ENCODE measurements at places on chromosomes 5 and 9.

- DNase-seq: peak; percentile 54
Observed at GRCh38 chr9:127004946-127005769, 90.6 kb downstream of the RALGPS1 start.

DNA sequence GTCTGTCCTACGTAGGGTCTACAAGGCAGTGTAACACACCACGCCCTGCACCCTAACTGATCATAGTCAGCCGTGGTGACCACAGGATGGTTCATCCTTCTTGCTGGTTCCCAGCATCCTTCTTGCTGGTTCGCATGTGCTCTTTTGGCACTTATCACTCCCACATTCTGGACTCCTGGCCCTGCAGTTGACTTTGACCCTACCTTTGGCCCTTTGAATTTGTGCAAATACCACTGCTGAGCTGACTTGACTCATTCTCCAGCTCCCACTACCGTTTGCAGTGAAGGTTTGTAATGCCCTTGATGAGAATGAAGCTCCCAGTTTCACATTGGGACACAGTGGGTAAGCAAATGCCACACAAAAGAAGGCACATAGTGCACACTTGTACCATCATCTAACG is 33.8 kb downstream of the PALM2AKAP2 start:
- DNase-seq: no peak

GRCh38 chr5:148960070-148960769 is 102.6 kb downstream of the SH3TC2 start:
- no peak for DNase-seq

GRCh38 chr5:32369542-32370155 is 56.9 kb upstream of the MTMR12 start:
- no peak for DNase-seq

- DNase-seq: no peak
Observed at GRCh38 chr5:142966121-142966420, 195.9 kb downstream of the ARHGAP26 start.

GRCh38 chr5:14895301-14895700 is 23.7 kb upstream of the ANKH start:
- no peak for DNase-seq

GRCh38 chr5:137010226-137010625 is 488.9 kb downstream of the SPOCK1 start:
- no peak for DNase-seq

- no peak for DNase-seq
Observed at GRCh38 chr5:7714697-7715096, 136.2 kb downstream of the CFAP90 start.

DNA sequence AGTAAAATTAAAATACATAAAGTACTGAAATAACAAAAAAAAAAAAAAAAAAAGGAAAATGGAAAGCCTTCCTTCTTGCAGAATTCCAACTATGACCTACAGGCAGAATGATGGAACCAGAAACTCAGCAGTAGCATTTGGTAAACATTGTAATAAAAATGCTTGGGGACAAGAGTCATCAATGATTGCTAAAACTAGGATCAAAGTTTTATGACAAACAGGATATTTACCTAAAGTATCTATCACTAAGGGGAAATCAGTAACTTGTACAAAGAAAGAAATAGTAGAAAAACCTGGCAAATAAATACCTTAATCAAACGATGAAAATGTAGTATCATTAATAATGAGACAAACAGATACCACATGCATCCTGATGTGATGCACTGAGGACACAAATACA is 17.5 kb downstream of the ERMP1 start:
- DNase-seq: no peak

DNA sequence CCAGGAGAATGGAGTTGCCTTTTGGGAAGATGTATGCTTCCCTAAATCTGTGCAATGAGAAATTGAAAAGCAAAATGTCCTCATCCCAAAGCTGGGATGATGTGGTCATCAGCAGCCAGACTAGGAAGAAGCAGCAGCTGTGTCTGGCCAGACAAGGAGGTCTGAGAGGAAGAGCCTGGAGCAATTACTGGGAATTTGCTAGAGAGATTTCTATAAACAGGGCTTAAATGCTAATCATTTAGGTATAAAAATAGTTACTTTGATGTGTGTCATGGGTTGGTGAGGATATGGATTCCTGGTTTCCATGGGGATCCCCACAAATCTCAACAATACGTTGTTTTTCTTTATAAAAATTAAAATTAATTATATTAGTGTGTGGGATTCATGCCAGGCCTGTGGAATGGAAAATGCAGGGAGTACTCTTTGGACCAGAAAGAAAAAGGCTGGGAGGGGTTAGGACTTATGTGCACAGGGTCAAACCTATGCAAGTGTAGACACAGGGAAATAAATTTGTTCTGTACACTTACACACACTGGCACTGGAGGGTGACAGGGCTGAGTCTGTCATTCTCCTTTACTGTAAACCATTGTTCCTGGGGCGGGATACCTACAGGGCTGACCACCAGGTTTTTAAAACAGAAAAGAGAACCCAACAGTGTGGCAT is 58.7 kb upstream of the TRPC7 start:
- DNase-seq: no peak

GRCh38 chr5:98772415-98773213 is 849 bp upstream of the RGMB start:
- DNase-seq: peak; percentile 82

DNA sequence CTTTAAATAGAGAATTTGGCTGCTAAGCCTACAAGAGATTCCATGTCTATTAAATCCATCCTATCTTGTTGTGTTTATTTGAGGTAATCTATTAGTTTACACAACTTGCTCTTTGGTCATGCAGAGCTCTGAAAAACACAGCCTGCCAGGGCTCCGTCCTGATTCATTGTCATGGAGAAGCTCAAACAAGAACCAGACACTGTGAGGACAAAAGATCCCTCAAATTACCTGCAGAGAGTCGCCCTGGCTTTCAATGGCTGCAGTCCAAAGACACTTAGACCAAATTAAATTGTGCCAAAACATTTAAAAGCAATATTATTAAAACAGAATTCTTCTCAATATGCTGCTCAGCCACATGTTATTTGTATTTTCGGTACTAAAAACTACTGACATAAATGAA is 60.1 kb downstream of the CDH18 start:
- DNase-seq: no peak

- DNase-seq: peak; percentile 58
Observed at GRCh38 chr9:125380406-125380805, 118.8 kb downstream of the GAPVD1 start.

DNA sequence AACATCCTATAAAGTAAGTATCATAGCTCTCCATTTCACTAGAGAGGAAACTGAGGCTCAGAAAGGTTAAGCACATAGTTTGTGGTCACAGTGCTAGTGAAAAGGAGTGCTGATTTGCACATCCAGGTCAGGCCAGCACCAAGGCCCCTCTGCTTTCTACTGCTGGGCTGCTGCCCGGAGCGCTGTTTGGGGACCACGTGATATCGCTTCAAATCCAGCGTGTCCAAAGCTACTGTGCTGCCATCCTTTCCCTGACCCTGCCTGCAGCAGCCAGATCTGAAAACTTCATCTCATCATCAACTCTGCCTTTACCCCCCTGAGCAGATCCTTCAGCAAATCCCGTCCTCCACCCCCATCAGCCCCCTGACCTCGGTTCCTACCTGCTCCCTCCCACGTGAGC is 40.7 kb upstream of the AKNA start:
- DNase-seq: no peak

DNA sequence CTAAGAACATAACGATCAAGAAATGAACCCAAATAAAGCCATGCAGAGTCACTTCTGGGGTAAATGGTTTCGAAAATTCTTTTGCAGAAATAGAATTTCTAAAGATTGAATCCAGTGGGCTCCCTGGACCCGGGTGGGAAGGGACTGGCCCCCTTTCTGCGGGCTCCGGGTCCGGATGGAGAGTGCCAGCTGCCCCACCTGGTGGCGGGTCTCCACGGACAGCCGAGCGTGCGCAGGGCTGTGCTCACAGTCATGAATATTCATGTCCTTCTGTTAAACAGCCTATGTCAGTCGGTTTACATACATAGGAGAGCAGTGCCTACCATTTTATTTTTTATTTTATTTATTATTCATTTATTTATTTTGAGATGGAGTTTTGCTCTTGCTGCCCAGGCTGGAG is 4.7 kb upstream of the PPP1R26 start:
- DNase-seq: peak; percentile 60

DNA sequence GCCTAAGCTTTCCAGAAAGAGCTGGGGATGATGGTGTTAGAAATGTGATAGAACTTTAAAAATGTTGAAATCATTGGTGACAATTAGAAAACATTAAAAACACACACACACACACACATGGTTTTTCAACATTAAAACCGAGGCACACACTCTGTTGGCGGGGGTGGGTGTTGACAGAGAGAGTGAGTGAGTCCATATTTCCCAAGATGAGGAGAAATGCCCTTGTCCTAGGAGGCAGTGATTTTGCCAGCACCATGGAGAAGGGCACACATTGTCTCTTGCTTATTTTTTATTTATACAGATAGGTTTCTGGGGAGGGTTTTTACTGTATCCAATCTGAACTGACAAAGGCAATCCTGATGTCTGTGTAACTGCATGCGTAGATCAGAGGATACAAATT is 152.5 kb downstream of the INSYN2B start:
- no peak for DNase-seq

DNA sequence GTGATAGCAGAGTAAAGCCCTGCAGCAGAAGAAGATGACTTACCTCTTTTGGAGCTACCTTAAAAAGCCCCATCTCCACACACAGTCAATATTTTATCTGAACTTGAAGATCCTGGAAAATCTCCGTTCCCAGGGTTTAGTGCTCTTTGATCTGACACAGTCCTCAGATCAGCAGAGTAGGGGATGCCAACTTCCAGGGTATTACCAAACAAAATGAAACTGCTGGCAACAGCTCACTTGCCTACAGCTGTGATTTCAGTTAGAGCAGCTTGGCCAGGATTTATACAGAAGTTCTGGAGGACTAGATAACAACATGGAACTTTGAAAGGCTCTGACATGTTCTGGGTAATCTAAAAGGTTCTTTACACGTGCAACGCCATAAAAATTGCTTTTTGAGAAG is 1537.8 kb upstream of the ACO1 start:
- DNase-seq: no peak

GRCh38 chr9:2257248-2257929 is 242.2 kb downstream of the SMARCA2 start:
- peak; percentile 84 for DNase-seq

DNA sequence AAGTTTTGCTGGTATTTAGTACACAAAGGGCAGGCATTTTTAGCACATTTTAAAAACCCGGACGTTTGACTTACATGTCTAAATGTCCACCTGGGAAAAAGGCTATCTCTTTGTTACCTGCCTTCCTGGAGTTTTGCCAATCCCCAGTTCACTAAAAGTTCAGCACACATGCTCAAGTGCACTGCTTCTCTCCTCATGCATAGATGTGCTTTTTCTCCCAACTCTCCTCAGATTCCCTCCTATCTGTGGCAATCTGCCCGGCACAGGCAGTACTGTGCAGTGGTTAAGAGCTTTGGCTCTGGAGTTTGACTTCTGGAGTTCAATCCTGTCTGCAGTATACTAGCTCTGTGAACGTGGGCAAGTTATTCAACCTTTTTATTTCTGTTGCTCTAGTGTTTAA is 8.3 kb upstream of the CCNO start:
- DNase-seq: peak; percentile 83

- DNase-seq: no peak
Observed at GRCh38 chr5:35058374-35058788, 10.6 kb upstream of the AGXT2 start.

DNA sequence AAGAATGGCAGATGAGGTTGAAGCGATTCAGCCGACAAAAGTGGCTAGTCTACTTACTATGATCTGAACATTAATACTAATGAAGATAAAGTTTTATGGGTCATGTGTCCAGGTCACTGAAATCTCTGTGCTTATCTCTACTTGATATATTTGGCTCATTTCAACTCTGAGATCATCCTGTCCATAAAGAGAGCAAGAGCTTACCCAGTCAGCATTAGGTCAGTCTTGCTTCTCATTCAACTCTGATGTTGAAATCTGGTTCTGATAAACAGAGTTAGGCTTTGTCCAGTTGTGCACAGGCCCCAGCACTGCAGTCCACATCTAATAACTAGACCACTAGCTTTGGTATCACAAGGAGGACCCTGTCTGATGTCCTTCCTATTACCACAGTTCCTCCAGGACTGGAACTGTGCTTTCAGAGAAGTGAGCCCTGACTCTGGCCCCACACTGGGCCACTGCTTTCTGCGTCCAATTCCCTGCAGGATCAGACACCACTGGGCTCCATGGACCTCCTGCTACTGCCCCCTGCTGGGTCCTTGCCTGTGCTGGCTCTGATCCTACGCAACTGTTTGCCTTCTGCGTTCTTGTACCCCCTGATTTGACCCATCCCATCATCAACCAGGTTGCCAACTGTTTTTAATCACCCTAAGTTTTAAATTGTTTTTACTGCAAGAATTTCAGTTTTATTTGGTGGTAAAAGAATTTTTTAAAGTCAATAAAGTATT is 23.7 kb upstream of the FAM120A start:
- DNase-seq: no peak

GRCh38 chr9:126708178-126708577 is 94.5 kb downstream of the LMX1B start:
- no peak for DNase-seq

DNA sequence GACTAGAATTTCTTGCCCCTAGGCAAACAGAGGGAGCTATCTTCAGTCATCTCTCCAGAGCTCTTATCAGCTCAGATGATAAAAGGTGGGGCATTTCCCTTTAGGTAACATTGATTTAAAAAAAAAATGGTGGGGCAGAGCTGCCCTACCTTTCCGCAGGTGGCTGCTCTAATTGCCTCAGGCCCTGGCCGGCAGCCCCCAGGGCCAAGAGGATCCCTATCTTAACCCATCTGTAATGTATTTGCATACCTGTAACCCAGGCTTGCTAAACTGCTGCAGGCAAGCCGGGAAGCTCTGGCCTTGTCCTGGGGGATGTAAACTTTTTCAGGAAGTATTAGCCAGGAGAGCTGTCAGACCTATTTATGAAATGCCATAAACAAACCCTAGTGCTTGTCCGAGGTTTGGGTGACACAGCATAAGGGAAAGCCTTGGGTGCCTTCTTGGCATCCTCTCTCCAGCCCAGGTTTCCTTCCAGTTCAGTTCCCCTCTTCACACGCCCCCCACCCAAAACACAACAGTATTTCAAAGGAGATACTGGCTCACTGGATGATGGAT is 20.9 kb upstream of the ZSWIM6 start:
- no peak for DNase-seq

GRCh38 chr9:89634995-89635742 is 30.4 kb downstream of the GADD45G start:
- DNase-seq: peak; percentile 84

All from NCI-H2171 treated with DMSO at 0.1 percent for 48 hours (cell line).